Stimulated activated CD8-positive, alpha-beta memory T cell treated with anti-CD3 and anti-CD28 coated beads, Interleukin-15, amount 100 ng/mL, for 48 hours (primary cell): ENCODE measurements at places on chromosomes 11 and 22.

GRCh38 chr11:55658608-55659007 is 3.4 kb upstream of the OR4C6 start:
- DNase-seq = no peak

GRCh38 chr11:112826026-112826425 is 135.2 kb upstream of the NCAM1 start:
- no peak for DNase-seq

DNA sequence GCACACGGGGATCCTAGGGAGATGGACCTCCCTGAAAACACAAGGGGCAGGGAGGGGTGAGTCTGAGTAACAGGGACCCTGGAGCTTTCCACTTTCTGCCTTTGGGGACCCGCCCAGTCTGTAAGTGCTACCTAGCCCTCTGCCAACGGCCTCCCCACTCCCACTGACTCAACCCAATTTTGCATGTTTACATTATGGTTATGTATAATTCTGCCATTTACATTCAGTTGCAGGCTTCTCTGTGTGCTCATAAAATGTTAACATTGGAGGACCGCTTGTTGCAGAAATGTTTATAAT is 105.8 kb downstream of the DSCAML1 start:
- DNase-seq = no peak

GRCh38 chr22:41620589-41621098 is at the start of gene DESI1:
Gene DESI1, minus strand, starts transcription at chr22:41621043. Its CDS starts 204 bp downstream, at chr22:41620839.
- DNase-seq = no peak

GRCh38 chr11:134584706-134585445 is 172.8 kb upstream of the B3GAT1 start:
- no peak for DNase-seq

DNA sequence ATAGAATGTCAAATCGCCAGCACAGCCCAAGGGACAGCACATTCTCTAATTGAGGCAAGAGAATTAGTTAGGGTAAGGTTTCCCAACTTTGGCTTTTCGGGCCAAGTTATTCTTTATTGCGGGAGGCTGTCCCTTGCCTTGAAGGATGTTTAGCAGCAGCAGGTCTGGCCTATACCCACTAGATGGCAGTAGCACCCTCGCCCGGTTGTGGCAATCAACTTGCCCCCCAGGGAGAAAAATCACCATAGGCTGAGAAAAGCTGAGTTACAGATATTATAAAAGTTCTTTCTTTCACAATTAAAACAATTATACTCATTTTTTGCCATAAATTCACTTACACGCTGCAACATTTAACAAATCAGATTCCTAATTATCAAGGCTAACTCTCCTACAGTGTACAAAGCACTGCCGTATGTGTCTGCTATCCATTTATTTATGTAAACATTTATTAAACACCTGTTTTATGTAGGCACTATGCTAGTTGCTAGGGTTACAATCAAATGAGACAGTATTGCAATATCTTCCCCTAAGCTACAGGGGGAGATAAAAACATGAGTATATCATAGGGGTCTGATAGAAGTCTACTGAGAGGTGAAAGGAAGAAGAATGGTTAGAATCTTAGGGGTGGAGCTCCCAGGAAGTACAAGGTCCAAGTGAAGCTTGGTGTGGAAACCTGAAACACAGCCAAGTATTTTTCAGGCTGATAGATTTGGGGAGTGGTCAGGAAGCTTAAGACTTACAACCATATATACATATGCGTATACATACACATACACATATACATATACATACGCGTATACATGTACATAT is 452.3 kb downstream of the RAB38 start:
- no peak for DNase-seq

DNA sequence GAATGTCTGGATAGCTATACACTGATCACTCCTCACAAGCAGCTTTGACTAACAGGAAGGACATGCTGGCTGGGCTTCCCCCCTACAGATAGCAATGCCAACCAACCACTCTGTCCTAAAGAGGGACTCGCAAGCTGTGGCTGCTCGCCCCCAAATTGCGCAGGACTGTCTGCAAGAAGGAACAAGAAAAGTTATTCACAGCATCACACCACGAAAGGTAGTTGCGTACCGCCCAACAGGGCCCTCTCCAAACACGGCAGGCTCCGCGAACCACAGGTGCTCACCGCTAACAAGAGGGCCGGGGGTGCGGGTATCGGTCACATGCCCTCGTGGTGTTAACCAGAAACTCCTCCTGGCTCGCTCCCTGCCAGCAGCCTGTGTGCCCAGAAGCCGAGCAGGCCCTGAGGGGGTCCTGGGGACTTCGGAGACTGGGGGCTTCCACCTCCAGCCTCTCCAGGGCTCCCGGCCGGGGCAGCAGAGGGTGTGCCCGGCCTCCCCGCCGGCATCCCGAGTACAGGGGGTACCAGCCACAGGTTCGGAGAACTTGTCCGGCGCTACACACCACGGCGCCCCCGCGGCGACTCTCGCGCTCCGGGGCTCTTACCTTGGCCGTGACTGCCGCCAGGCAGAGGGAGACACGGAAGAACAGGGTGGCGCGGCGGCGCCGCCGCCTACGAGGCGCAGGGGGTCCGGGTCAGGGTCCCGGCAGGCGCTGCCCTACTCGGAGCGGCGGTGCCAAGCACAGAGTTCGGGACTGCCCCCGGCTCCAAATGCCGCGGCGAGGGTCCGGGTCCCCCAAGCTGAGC is 682 bp downstream of the LARGE1 start:
- DNase-seq = no peak

GRCh38 chr22:25656724-25657123 is 85.3 kb upstream of the MYO18B start:
- DNase-seq = no peak

DNA sequence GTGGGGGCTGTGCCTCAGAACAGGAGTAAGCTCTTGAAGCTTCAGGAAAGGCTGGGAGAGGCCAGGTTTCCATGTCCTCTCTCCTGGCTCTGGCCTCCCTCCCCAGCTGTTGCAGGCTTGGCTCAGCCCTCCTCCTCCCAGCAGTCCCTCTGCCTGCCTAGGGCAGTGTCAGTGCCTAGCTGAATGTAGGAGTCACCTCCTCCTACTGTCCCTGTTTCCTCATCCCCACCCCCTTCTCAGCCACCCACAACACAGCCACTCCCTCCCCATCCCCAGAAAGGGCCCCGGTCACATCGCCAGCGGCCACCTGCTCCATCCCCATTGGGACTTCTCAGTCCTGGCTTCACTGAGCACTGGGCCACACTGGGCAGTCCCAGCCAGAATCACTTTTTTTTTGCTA is 2.9 kb upstream of the FBLN1 start:
- DNase-seq = no peak

- no peak for DNase-seq
Measured at GRCh38 chr22:40534379-40535188, 101.9 kb downstream of the MRTFA start.

- no peak for DNase-seq
Measured at GRCh38 chr22:28373831-28374230, 305.8 kb downstream of the TTC28 start.

GRCh38 chr22:49533886-49534285 is 293.8 kb downstream of the BRD1 start:
- no peak for DNase-seq

GRCh38 chr11:8792710-8793109 is 110.1 kb downstream of the RPL27A start:
- no peak for DNase-seq

DNA sequence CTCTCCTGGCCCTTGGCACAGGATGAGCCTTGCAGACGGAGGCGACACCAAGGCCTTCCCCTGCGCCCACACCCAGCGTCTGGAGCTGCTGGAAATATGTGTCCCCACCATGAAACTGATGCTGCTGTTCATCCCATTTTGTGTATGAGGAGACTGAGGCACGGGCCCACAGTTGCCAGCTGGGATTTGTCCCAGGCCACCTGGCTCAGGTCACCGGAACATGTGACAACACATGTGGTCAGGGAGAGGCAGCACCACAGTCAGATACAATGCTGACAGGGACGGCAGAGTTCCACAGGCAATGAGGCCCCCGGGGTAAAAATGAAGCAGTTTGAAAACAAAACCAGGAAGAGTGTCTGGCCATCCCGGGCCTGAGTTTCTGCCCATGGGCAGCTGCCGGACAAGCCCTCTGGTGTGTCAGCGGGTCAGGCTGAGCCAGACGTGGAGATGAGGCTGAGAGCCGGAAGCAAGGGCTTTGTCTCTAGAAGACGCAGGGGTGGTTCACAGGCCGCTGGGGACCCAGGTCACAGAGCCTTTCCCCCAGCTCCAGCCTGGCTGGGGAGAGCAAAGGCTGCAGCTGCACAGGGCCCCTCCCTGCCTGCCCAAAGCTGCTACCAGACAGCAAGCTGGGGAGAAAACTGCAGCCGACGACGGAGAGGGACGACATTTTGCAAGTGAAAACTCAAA is 80.7 kb downstream of the CDKN1C start:
- no peak for DNase-seq

DNA sequence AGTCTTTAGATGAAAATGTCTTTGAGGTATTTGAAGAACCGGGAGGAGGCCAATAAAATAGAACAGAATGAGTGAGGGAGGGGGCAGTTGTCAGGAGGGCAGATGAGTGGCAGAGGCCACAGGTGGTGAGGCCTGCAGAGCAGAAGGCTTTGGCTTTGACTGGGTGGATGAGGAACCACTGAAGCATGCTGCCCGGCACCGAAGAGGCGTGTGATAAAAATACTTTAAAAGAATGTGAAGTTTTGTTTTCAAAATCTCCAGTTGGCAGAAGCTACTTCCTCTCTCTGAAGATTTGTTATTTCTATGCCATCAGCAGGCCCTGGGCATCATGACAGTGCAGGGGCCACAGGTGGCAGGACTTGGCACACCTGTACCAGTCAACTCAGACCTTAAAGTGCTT is 6.3 kb downstream of the MS4A12 start:
- DNase-seq = no peak

GRCh38 chr22:49392841-49393510 is 434.7 kb downstream of the BRD1 start:
- no peak for DNase-seq

DNA sequence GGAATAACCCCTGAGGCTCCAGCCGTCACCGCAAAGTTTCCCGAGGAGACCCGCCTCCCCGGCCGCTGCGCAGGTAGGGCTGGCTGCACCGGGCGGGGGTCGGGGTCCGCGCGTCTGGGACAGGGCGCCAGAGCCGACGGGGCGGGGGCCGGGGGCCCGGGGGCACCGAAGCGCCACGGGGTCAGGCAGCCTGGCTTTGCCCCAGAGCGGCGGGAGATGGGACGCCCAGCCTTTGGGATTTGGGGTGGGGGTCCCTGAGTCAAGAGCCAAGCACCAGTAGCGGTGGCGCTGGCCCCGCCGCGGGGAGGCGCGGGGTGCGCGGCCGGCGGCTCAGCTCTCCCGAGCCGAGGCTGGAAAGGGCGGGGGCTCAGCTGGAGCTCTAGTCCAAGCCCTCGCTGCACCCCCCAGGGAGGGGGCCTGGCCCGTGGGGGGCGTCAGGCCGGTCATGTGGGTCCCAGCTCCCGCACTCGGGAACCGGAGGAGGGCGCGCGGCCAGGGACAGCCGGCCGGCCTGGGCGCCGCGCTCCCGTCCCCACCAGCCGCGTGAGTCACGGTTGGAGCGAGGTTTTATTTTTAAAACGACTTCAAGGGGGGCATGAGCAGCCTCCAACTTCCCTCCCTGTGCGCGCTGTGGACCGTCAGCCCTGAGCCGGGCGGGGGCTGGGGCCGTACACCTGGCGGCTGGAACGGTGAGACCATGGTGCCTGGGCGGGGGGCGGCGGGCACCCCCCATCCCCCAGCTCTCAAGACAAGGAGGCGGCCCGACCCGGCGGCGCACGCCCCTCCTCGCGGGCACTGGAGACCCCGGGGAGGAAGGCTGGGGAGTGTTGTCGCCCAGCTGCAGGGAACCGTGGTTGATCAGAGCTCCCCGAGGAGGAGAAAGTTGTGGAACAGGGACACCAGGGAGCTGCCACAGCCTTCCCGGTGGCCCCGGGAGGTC is 626 bp downstream of the FLRT1 start:
- no peak for DNase-seq

DNA sequence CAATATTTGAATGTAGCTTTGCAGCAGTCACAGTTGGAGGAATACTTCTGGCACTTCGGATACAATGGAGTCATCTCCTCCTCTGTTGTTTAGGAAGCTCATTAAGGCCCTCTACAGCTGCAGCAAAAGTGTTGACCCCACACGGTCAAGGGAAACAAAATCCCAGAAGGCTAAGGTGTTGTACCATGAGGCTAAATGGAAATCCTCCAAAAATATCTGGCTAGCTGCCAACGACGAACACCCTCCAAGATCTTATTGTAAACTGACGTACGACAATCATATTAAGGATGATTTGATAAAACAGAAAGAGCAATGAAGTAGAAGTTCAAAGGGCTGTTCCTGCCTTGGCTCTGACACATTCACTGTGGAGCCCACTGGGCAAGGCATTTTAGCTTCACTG is 4.0 kb downstream of the POGLUT3 start:
- DNase-seq = no peak

GRCh38 chr11:94593030-94593429 is 25.9 kb downstream of the PIWIL4 start:
- DNase-seq = no peak

GRCh38 chr11:46698597-46698996 is 1.8 kb downstream of the ARHGAP1 start:
- DNase-seq = no peak

DNA sequence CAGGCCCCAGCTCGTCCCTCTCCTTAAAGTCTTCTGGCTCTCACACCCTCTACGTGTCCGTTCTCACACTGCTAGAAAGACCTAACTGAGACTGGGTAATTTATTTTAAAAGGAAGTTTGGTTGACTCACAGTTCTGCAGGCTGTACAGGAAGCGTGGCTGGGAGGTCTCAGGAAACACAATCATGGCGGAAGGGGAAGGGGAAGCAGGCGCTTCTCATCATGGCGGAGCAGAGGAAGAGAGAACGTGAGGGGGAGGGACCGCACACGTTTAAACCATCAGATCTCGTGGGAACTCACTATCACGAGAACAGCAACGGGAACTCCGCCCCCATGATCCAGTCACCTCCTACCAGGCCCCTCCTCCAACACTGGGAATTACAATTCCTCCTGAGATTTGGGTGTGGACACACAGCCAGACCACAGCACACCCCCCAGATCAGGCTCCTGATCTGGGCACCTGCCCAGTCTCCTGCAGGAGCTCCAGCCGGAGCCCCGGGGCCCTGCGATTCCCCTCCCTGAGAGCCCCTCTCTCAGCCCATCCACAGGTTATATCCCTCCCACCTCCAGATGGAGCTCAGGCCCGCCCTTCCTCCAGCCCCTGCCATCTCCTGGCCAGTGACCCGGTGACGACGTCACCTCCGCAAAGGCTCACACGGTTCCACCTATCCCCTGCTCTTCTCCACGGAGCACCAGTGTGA is 170.2 kb downstream of the BRD1 start:
- peak; percentile 71 for DNase-seq

DNA sequence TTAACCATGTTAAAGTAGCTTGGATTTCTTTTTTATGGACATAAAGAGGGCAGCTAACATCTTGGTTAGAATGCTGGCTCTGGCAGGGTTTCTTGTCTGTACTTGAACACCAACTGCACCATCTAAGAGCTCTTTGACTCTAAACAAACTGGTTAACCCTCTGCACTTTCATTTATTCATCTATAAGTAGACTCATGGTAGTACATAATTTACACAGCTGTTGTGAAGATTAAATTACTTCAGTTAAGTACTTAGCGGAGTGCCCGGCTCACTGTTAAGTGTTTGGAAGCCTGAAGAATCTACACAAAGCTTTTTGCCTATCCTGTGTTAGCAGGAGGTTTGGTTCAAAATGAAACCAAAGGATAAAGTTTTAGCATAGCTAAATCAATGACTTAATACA is 846.2 kb upstream of the API5 start:
- no peak for DNase-seq
